ENCODE measurements at places on chromosomes 3 and 15.

DNA sequence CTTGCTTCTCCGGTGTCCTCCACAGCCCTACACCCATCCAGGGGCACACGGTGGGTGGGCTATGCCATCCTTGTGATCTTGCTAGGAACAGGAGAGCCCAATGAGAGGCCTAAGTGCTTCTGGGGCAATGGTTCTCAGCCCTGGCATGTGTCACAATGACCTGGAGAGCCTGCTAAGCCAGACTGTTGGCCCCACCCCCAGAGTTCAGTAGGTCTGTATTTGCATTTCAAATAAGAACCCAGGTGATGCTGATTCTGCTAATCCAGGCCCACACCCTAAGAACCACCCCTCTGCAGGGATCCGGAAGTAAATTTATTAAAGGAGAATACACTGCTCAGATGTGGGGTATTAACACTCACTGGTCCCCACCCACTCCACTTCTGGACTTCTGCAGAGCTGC, 57.9 kb downstream of the RORA start:
- DNase-seq = no peak

GRCh38 chr3:81436182-81436581, 325.3 kb downstream of the GBE1 start:
- no peak for DNase-seq

GRCh38 chr3:197542741-197543454, 12.9 kb downstream of the BDH1 start:
- no peak for DNase-seq

DNA sequence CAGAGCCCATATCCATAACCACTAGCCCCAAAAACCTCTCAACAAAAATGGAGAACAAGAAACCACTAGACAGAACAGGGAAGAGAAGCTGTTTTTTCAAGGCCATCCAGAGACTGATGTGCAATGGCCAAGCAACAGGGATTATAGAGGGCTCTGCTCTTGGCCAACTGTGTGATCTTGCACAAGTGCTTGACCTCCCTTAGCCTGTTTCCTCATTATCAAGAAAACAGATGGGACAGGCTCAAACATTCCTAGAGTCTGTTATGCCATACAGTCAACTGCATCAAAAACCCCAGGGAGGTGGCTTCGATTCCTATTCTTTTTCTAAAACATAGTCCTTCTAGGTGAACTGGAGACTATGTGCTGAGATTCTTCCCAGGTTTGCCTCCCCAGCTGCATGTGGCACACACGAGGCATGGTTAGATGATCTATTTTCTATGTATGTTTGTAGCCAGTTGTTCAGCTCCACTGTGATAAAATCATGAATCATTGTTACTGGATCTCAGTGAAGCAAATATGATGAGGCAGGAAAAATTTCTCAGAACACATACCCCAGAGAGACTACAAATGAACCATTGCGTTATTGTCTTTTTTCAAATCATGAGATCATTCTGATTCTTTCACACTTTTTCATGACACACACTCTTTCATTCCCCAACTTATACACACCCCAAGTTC, 132.9 kb upstream of the TGFBR2 start:
- no peak for DNase-seq

DNA sequence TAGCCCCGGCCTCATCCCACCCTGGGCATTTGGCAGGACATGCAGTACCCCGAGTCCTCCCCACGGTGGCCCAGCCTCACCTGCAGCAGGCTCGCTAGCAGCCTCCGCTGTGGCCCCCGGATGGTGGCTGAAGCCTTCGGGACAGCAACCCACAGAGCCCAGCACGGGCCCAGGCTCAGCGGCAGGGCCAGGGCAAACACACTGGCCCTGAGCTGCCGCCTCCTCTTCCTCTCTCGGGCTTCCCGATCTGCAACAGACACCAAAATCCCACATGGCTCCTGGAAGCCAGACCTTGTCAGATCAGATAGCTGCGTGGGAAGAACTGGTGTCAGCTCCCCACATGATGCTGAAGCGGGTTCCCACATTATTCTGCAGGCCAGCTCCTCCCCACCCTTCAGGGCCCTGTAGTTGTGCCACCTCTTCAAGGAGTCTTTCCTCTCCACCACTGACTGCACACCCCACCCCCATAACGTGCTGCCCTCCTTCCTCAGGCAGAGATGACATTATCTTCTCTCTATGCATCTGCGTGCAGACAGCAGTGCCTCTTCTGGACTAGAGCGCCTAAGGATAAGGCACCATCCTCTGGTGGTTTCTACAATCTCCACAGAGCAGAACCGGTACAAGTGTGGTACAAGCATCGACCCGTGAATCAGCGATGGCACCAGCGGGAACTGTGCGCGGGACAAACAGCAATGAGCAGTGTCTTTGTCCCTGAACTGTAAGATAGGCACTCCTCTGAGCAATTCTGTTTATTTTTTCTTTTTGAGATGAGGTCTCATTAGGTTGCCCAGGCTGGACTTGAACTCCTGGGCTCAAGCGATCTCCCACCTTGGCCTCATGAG, 9.5 kb downstream of the TMEM44 start:
- DNase-seq = no peak

DNA sequence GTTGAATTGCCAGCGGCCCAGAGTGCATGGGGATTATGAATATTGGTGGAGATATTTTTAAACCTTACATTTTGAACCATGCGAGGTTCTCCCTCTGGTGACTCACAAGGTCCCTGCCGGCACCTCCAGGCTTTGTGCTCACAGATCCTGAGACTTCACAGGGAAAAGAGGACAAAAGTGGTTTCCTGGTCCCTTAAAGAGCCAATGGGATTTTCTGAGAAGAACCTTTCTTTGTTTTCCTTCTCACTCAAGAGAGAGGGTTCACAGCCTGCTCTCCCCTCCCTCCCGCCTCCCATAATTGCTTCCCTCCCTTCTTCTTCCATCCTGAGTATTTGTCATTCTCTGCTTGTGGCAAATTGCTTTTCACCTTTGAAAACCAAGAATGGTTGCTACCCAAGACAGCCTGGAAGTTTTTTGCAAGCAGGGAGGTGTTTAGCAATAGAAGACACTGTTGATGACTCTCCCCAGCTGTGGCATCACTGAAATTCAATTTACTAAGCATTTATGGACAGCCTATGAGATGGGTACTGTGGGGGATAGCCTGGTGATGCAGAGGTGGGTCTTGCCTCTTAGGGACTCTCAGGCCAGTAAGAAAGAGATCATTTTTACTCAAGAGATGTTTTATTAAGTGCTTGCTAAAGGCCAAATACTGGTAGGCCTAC, 76.6 kb downstream of the CPN2 start:
- DNase-seq = no peak

DNA sequence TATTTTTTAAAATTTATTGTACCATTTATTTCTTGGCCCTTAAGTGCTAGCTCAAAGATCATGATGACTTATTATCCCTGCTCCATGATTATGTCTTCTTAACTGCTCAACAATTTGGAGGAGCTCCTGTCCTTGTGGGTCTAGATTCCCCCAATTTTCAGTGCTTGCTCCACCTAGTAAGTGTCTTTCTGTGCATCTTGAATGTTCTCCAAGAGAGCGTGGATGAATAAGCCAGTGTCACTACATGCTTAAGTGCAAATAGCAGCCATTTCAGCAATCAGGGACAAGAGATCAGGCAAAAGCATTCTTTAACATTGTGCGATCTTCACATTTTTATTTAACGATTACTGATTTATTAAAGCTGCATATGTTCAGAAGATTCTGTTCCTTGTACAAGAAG, 99.4 kb downstream of the ALCAM start:
- no peak for DNase-seq

GRCh38 chr3:177692304-177692975, 495.2 kb upstream of the TBL1XR1 start:
- DNase-seq = no peak

GRCh38 chr3:143119974-143120715, 574 bp downstream of the CHST2 start:
- peak; percentile 26 for DNase-seq

DNA sequence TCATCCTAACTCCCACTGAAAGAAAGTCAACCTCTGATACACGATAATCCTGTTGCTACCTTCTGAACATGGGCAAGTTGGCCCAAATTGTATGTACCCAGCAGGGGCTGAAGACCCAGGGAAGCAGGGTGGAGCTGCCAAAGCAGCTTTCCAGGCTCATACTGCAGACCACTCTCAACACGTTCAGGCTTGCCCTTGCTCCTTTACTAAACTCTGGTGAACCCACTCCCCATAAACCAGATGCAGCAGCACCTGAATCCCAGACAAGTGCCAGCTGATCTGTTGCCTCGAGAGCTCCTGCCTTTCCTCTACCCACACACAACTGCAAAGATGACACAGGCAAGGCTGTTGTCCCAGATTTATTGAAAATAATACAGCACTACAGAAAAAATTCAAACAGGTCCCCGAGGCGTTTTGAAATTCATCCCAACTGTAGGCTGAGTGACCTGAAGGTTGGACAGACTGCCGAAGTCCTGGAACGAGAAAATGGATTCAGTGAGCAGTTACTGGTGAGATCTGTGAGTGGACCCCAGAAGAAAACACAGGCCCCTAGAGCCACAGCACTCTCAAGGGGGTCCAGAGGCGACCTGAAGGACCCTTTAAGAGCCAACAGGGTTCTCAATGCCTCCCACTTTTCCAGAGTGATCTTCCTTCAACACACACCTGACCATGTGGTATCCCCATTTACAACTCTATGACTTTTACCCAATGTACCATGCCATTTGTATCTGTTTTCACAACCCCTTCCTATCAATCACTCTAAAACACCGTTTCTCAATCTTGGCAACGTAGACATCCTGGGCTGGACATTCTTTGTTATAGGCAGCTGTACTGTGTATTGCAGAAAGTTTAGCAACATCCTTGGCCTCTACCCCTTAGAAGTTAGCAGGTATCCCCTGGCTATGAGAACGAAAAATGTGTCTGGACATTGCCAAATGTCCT, 3.6 kb downstream of the RPS17 start:
- no peak for DNase-seq

GRCh38 chr3:65448120-65448519, 590.6 kb downstream of the MAGI1 start:
- no peak for DNase-seq

DNA sequence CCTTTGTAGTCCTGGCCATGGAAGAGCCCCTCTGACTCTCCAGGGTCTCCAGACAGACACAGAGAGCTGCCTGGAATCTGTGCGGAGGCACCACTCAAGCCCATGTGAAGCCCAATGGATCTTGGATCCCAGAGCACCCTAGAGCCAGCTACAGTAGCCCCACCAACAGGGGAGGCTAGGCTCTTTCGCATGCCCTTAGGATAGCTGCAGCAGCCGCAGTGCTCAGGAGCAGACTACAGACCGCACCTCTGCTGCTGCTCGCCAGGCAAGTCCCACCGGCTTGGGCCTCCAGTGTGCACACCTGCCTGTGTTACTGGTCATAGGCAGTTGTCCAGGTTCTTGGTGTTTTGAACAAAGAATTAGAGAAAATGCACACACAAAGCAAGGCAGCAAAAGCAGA, 131.6 kb downstream of the SPATA16 start:
- no peak for DNase-seq

DNA sequence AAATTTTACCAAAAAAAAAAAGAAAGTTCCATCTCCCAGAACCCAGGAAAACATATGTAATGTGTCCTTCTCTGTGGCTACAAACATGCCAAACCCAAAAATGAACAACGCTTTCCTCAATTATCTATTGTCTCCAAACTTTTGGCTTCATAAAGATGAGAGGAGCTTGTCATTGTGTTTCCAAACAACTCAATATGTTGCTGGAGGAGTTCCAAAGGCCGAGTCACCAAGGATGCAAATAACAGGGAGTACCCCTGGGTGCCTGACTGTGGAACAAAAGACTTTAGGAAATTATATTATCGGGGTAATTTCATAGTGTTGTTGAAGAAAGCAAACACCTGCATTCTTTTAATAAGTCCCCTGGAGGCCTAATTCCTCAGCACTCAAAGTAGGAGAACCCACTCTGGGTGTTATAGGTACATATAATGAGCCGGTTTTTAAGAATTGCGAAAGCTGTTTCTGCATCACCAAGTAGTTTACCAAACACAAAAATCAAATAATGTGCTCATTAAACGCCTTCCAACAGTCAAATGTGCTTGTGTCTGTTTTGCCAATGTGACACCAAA, 206.3 kb upstream of the PRICKLE2 start:
- DNase-seq = no peak

GRCh38 chr3:8784676-8785435, 15.4 kb upstream of the OXTR start:
- no peak for DNase-seq

- no peak for DNase-seq
Measured at GRCh38 chr15:69303337-69304181, 4.8 kb downstream of the PAQR5 start.

DNA sequence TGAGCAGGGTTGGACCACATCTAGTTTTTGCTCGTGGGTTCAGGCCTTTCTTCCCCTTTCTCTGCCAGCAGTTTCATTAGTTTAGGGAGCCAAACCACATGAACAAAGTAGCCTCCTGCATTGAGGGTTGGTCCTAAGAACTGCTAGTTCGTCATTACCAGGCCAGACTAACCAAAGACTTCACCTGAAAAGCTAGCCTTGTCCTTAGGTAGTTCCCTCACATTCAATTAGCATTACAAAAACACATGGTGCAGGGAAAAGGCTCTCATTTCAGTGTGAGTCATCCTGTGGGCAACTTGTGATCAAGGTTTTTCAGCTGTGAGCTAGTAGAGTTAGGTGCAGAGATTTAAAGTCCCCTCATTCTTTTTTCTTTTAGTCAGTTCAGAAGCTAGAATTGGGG, 279.3 kb upstream of the CTNNB1 start:
- DNase-seq = no peak

- DNase-seq = no peak
Measured at GRCh38 chr15:77421370-77421700, 647 bp downstream of the HMG20A start.

GRCh38 chr3:46469680-46470357, 5.1 kb upstream of the LTF start:
- DNase-seq = no peak

- DNase-seq = no peak
Measured at GRCh38 chr15:99981191-99981647, 248.0 kb upstream of the LYSMD4 start.

- DNase-seq = no peak
Measured at GRCh38 chr3:61639991-61640390, 78.6 kb downstream of the PTPRG start.

DNA sequence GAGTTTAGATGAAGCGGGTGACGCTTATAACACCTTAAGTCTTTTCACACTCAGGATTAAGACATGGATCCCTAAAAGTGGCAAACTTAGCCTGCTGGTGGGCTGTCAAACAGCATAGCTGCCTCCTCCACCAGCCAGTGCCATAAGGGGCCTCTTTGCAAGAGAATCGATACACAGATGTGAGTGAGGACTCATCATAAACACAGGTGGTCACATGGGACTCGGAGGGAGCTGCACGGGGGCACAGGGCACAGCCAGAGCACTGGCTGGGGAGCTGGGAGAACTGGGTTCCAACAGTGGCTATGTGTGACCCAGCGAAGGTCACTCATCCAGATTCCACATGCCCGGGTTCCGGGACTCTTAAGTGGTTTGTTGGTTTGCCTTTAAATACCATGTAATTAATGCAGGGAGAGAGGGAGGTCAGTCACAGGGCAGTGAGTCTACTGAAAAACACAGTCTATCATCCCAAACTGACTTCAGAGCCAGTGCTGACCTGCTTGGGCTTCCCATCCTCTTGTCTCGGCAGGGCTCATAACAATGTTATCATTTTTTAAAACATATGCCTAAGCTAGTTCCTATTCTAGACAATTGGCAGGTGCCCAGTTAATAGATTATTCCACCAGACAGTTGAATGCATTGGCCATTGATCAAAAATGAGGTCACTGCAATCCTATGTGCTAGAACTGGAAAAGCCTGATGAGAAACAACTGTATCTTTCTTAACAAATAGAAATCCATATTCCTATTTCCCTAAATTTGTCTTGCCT, 51.8 kb downstream of the SLC12A8 start:
- DNase-seq = no peak
